ENCODE measurements at places on chromosomes 16 and 17. TPM values are rescaled to one million over a fixed set of nuclear protein-coding genes. Genes with fewer than 3 reads are reported as not detected.

Gene GDPD3
- total RNA-seq, result 4.3 TPM

Gene TBX6
- 0.67 TPM for total RNA-seq

Gene NOG
- total RNA-seq, result 0.74 TPM

Gene SMPD3
- total RNA-seq, result 0.58 TPM

Gene NAGS
- total RNA-seq, result 0.80 TPM

Gene MARVELD3
- not detected for total RNA-seq

Gene NOD2
- total RNA-seq, result 4.5 TPM

Gene XAF1
- 99.1 TPM for total RNA-seq

GRCh38 chr17:42889809-42890208, 10.8 kb upstream of the G6PC1 start:
- no peak for DNase-seq

- peak; percentile 91 for DNase-seq
Measured at GRCh38 chr16:15041271-15042004, 14.4 kb downstream of the NTAN1 start.

GRCh38 chr16:15404792-15405191, 9.2 kb downstream of the MPV17L start:
- DNase-seq, result peak; percentile 41

GRCh38 chr17:34011599-34011998, 243.5 kb upstream of the CCL2 start:
- no peak for DNase-seq

DNA sequence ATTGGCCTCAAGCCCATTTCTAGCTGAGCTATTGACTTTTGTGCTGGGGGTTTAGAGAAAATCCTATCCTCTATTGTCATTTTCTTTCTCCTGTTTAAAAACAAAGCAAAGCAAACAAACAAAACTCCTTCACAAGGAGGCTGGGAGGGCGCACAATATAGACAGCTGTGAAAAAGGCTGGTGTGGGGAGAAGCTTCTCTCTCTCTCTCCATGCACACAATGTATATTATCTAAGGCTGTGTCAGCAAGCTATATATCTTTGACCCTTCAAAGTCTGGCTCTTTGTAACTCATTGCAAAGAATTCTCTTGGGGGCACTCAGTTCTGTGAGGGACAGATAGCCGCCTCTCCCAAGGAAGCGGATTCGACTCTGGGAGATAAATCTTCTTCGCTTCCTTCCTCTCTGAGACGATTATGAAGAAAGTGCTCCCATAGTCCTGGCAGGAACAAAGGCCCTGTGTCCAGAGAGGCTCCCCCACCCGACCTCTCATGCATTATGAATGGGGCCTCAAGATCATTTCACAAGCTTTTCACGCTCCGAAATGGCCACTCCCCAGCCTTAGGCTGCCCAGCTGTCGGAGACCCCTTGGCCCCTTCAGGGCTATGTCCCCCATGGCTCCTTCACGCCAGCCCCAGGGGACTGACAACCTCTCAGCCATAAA, 33.2 kb upstream of the MEAK7 start:
- no peak for DNase-seq

DNA sequence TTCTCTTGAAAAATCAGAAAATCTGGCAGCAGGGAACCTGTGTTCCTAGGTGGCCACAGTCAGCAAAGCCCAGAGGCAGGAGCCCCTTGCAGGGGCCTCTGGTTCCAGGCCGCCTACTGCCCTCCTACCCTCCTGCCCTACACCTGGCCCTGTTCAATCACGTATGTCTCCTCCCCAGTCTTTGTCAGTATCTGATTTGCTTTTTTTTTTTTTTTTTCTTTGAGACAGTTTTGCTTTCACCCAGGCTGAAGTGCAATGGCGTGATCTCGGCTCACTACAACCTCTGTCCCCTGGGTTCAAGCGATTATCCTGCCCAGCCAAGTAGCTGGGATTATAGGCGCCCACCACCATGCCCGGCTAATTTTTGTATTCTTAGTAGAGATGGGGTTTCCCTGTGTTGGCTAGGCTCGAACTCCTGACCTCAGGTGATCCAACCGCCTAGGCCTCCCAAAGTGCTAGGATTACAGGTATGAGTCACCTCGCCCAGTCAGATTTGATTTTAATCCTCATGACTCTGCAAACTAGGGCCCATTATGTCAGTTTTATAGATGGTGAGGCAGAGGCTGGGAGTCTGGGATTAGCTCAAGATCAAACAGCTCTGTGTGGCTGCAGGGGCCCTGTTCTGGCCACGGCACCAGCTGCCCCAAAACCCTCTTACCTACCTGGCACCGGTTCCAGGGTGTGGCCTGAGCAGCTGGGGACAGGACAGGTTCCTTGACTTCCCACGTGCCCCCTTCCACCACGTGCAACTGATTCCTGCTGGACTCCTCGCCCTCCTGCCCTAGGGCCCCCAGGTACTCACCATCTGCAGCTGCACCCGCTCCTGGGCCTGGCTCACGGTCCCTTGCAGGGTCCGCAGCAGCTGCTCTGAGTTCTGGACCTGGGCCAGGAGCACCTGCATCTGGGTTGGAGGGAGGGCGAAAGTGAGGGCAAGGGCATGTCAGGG, 14.7 kb downstream of the RABEP2 start:
- no peak for DNase-seq

DNA sequence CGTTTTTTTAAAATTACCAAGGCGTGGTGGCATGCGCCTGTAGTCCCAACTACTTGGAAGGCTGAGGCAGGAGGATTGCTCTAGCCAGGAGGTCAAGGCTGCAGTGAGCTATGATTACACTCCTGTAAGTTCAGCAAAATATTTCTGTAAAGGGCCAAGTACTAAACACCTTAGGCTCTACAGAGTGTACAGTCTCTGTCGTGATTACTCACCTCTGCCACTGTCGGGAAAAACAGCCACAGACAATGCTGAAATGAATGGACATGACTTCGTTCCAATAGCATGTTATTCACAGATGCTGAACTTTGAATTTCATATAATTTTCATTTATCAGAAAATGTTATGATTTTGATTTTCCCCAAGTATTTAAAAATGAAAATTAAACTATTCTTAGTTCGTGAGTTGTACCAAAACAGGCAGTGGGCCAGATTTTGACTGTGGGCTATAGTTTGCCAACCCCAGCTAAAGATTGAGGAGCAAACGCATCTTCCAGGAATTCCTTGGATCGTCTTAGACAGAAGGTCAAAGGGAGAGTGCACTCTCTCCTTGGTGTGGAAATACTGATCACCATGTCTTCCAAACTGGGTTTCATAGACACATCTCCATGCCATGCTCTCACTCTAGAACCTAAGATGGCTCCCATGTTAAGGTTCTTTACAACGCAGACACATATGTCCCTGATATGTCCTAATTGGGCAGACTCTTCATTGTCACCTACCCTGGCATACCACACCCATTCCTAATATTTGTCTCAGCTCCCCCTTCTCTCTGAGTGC, 89.5 kb downstream of the MARF1 start:
- no peak for DNase-seq

- no peak for DNase-seq
Measured at GRCh38 chr16:70254965-70255286, 3.2 kb upstream of the EXOSC6 start.

- no peak for DNase-seq
Measured at GRCh38 chr17:10171122-10171571, 27.3 kb downstream of the GAS7 start.

- no peak for DNase-seq
Measured at GRCh38 chr17:81453712-81454111, 58.5 kb downstream of the BAHCC1 start.

DNA sequence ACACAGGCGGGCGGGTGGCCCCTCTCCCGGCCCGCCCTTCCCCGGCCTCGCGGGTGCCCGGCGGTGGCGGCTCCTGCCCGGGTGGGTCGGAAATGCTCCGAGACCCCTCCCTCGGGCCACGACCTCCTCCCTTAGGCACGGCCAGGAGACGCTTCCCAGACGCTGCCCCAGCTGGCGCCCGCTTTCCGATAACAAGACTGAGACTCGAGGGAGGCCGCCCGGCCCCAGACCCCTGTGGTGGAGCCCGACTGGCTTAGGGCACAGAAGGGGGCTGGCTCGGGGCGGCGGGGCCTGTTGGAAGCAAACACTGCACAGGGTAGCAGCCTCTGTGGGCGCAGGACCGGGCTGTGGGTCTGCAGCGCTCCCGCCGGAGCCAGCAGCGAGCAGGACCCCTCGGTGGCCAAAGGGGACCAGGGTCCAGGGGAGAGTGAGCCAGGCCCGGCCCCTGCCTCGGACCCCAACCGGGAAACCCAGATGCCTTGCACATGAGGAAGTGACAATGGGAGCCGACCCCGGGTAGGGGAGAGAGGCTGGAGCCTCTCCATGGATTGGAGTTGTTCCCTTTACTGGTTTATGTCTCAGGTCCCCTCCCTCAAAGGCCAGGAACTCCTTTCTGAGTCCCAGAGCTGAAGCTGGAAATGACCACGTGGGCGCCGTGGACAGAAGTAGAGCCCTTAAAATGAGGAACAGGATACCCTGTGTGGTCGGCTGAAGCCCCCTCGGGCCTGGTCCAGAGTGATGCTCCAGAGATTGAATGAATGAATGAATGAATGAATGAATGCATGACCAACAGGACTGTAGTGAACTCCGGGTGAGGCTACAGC, 19.8 kb upstream of the ADCY7 start:
- peak; percentile 88 for DNase-seq

DNA sequence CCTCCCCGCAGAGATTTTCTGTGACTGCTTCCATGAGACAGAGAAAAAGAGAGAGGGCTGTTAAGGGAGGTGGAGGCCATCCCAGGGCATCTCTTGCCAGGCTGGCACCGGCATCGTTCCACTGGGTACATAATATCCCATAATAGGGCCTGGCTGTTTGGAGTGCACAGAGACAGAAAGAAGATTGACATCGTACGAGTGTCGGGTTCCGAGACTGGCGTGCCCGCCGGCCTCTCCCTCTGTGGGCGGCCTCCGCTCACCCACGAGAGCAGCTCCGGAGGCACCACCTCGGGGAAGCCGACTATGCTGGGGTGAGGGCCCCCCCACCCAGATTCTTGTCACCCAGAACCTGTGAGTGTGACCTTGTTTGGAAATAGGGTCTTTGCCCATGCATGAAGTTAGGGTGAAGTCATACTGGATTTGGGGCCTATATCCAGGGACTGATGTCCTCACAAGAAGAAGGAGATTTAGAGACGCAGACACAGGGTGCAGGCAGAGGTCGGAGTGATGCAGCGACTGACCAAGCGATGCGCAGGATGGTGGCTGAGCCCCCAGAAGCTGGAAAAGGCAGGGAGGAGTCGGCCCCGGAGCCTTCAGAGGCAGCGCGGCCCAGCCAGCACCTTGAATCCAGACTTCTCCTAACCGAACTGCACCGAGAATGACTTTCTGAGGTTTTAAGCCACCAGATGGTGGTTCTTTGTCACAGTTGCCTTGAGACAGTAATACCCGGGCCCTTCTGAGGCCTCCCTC, 101.8 kb upstream of the CIBAR2 start:
- DNase-seq, result no peak
